NCI-H774 (cell line): ENCODE measurements at places on chromosomes 12 and 14.
A peak's percentile ranks its signal among the peaks of the same experiment; 100 is the strongest.

DNA sequence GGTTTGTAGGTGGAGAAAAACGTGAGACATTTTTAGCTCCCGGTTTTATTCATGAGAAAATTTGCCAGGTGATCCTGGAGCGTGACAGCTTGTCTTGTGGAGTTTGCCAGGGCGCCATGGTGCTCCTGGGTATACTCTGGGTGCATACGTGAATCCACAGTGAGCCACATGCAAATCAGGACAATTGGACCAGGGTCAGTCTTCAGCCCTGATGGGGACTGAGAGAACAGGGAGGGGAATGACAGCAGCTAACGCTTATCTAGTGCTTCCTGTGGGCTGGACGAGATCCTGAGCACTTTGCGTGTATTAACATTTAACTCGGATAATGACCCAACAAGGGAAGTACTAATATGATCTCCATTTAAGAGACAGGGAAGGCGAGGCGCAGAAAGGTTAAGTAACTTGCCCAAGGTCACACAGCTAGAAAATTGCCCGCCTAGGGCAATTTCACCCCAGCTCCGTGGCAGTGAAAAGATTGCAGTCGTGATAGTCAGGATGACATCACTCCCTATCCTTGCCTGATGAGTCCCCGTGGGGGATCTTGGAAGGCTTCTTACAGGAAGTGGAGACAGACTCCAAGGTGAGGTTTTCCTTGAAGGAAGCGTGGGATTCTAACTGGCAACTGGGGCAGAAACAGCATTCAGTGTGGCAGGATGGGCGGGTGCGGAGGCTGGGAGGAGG is 118.4 kb upstream of the NCOR2 start:
- no peak for DNase-seq

- DNase-seq, result peak; percentile 95
These were observed at the start of gene SLC25A29 for GRCh38 chr14:100306101-100306997. Gene SLC25A29 (minus strand): TSS chr14:100306444. CDS start chr14:100306232, 212 bp downstream.

GRCh38 chr14:92589213-92589852 is 75.8 kb downstream of the RIN3 start:
- DNase-seq, result no peak

- no peak for DNase-seq
These were observed 6.0 kb downstream of the CLMN start for GRCh38 chr14:95313707-95314106.

- DNase-seq, result no peak
These were observed 8.3 kb downstream of the AP5M1 start for GRCh38 chr14:57277062-57277461.

GRCh38 chr14:51327376-51327775 is 87.3 kb downstream of the TMX1 start:
- no peak for DNase-seq

GRCh38 chr12:95548539-95549391 is 2.5 kb downstream of the USP44 start:
- no peak for DNase-seq

GRCh38 chr14:56422221-56422620 is 157.4 kb upstream of the TMEM260 start:
- no peak for DNase-seq

DNA sequence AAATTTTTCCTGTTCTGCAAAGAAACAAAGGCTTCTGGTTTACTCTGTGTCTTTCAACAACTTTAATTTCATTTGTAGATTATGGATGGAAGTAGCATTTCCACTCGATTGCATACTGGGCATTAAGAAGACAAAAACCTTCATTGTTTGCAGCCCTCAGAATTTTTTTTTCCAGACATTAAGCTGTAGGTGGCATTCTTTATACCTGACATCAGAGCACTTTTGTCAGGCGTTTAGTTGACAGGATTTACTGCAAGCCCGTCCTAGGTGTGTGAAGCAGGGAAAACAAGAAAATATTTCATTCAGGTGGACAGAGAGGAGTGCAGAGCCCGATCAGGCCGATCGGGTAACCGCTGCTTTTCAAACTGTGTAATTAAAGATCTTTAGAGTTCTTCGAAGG is 107.5 kb downstream of the TMEM260 start:
- no peak for DNase-seq

- no peak for DNase-seq
These were observed 5.7 kb downstream of the MTRFR start for GRCh38 chr12:123238961-123239360.

GRCh38 chr14:32913725-32914124 is 25.0 kb upstream of the NPAS3 start:
- DNase-seq, result peak; percentile 6

DNA sequence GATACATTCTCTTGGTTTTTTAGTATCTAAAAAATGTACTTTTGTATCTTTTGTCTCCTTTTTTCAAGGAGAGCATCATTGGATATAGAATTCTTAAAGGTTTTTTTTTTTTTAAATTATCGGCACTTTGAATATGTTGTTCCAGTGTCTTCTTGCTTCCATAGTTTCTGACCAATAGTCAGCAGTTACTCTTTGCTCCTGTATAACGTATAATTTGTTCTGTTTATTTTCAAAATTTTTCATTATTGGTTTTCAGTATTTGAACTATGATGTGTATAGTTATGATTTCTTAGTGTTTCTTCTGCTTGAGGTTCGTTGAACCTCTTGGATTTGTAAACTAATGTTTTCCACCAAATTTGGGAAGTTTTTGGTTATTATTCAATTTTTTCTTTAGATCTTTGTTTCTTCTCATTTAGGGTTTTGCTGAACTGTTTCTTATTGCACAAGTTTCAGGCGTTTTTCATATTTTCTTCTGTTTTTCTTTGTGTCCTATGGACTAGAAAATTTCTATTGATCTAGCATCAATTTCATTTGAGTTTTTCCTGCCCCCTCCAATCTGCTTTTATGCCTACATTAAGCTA is 93.9 kb downstream of the PLBD1 start:
- DNase-seq, result no peak

GRCh38 chr12:47350062-47350408 is 270.3 kb upstream of the AMIGO2 start:
- no peak for DNase-seq

GRCh38 chr12:120257041-120257821 is 8.3 kb downstream of the PXN start:
- DNase-seq, result no peak

GRCh38 chr12:27213830-27214787 is 30.0 kb upstream of the STK38L start:
- no peak for DNase-seq

- DNase-seq, result no peak
These were observed 22.3 kb downstream of the FBLN5 start for GRCh38 chr14:91925001-91925726.

DNA sequence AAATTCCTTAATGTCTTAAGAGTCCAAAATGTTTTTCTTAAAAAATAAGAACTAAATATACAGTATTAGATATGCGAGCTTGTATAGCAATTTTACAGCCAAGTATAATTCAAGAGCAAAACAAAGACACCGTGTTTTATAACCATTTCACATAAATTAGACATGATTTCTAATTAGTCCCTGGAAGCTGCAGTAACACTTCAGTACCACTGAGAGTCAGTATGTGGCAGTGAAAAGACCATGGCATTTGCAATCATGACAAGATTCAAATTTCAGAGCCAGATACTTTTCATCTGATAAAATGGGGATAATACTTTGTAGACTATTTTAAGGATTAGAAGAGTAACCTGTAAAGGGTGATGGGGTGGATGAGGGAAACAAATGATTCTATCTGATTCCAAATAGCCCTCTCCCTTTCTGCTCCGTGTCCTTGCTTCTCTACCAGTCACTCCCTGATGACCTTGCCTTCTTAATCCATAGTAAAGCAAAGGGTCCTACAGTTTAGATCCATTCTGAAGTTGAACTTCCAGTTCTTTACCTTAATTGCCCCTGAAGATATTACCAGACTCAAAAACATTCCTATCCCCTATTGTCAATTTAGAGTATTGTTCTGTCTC is 145.4 kb upstream of the ABCD2 start:
- DNase-seq, result peak; percentile 35

DNA sequence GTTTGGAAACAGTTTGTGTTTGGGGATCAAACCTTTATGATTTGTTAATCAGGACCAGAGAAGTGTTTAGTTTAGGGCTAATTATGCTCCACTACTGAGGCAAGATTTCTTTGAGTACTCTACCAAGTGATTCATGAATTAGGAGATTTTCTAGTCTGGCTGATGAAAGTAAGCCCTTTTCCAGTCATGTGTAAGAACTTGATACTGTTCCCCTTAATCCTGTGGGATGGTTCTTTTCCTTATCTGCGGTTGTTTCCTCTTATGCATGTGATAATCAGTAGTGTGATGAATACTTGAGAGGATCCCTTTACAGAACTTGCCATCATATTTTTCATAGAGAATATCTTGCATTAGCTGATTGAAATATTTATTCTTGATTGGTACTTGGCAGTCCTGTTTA is 42.1 kb downstream of the DYRK2 start:
- no peak for DNase-seq

DNA sequence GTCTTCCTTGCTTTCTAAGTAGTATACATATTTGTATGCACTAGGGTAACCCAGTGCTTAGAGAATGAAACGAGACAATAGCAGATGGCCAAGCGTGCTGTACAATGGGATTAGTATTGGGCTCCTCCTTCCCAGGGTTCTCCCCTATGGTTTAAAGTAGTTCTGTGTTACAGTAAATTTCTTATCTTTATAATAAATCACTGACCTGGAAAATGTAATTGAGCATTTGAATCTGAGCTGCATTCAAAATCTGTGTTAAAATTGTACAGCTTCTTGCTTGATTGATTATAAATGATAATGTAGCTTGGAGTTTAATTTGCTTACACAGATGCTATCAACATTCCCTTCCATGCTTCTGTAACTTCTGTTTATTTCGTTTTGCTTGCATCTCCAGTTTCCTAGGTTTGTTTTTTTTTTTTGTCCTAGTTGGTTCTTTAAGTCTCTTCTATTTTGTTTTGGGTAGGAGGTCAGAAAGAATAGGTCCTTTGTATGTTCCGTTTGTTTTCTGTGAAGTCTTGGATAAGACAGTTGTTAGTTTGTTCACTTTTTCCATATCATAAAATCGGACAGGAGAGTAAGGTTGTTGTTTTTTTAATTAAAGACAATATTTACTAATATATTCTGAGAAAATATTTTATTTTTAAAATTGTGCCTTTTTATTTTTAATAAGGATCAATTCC is 171.2 kb downstream of the ERC1 start:
- peak; percentile 13 for DNase-seq

DNA sequence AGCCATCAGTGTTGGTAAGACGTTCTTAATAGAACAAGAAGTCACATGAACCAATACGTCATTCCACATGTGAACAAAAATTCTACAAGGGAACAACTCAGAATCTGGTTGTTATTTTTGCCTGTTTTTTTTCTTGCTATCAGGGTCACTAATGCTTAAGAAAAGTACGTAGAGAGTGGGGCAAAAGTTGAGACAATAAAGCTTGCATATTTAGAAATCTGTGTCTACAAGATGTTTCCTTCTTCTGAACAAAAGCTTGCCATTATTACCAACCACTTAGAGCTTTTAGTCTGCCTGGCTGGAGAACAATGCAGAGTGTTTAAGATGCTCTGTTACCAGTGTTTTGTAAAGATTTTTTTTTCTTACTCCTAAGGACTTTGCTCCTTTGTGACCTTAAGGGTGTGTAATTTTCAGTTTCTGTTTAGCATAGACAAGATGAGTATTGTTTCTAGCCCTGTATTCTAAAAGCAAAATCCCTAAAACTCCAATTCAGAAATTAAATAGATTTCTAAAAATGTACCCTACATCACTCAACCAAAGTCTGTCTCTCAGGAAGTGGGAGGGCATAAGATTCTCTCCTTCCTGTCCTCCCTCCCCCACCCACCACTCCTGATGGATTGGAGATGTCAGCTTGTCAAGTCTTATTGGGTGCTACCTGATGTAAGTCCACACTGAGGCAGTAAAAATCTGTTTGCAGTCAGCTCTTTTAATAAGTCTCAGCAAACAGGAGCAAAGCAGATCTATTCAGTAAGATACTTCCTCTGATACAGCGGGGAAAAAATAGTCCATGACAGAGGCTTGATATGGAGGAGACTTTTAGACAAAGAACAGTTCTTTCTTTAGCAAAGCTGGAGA is 267.6 kb downstream of the GRIN2B start:
- DNase-seq, result no peak

DNA sequence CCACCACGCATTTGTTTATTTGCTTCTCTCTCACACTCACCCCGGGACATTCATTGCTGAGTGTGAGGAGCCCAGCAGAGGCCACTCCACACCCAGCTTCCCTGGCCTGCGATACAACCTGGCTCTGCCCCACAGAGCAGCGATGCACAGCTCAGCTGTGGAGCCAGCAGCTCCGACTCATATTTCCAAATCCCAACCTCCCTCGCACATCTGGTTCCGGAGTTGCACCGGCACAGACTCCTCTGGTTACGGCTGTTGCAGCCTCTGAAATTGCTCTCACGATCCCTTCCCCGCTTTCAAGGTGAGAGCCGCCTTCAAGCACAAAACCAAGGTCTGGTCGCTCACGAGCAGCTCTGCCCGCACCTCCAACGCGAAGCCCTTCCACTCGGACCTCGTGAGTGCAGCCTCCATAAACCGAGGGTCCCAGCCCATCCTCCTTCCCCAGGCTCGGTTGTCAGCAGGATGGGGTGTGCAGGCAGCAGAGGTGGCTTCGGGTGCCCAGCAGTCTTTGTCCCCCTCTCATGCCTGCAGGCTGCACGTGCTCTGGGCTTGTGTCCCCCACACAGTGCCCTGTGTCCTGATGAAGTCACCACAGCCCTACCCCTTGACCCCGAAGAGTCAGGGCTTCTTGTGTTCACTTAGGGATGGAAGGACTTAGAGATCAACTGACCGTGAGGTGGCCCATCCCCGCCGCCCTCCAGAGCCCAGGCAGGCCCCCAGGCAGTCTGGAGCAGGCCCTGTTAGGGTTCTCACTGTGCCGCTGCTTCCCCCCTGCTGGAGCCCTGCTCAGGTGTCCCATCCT is 184.3 kb downstream of the ADGRD1 start:
- no peak for DNase-seq
